ENCODE measurements at places on chromosomes 16 and 17. TPM values are rescaled to one million over a fixed set of nuclear protein-coding genes. Genes with fewer than 3 reads are reported as not detected.

NF1 gene
- total RNA-seq = 21.9 TPM

CRHR1 gene
- total RNA-seq = not detected

ZFPM1 gene
- total RNA-seq = 0.33 TPM

SYT17 gene
- 2.0 TPM for total RNA-seq

TRPV2 gene
- 9.3 TPM for total RNA-seq

TLCD3B gene
- not detected for total RNA-seq

Measured in dermis lymphatic vessel endothelial cell (primary cell).